Neural progenitor cell (in vitro differentiated cells): ENCODE measurements at places on chromosomes 3 and 15.

DNA sequence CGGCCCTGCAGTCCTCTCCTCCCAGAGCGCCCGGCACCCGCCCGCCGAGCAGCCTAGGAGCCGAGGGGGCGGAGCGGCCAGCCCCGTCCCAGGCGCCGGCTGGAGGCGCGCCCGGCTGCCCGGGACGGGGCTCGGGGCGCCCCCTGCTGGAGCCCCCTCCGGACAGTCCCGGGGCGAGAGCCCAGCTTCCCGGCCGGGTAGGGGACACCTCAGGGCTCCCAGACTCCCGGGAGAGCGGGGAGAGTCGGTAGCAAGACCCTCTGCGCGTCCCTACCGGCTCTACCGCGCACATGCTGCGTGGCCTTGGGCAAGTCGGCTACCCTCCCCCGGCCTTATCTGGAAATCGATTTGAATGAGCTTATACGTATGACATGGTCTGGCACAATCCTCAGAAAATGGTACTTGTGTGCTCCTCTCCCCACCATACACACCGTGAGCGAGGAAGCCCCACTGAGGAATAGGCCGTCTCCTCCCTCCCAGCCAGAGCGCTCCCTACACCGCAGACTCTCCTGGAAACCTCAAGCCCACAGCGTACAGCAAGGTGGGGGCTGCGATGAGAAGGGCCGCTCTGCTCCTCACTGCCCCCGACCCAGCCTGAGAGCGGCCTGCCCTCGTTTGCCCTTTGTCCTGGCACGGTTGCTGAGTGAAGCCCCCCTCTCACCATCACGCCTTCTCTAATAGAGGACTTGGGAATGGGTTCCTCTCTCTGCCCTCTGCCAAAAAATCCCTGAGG lies at the start of gene DAPK2:
DAPK2 (minus strand) TSS at position 65 of the 733 bp plus-strand sequence. CDS start 6,224 bp downstream, outside the sequence.
- no peak within 1 kb of the TSS for H3K27ac ChIP-seq
- H3K4me3 ChIP-seq = peak within 1 kb of the TSS; percentile 70
- H3K4me1 ChIP-seq = peaks cover 15% of the 10 kb centered on the region
- H3K27me3 ChIP-seq = peaks cover 39% of the 10 kb centered on the region
- peak; percentile 89 for DNase-seq

DNA sequence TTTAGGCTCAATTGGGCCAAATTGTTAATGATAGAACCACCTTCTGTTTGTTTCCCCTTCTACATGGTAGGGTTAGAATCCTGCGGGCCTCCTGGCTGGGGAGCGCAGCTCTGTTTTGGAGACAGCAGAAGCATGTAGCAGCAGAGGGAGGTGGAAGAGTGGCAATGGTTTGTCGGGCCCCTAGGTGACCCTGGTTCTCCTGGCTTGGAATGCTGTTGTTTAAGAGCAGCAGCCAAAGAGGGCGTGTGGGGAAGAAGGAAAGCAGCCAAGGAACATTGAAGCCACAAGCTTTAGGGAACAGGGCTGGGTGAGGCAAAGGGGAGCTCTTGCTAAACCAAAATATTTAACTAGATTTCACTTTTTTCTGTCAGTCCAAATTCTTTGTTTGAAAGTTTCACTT lies 213.7 kb upstream of the NR2E3 start:
- H3K27me3 ChIP-seq = no peaks in the 10 kb centered on the region
- H3K4me1 ChIP-seq = peaks cover 18% of the 10 kb centered on the region
- DNase-seq = no peak
- H3K4me3 ChIP-seq = no peak overlapping the region

- H3K27me3 ChIP-seq = no peaks in the 10 kb centered on the region
- no peaks in the 10 kb centered on the region for H3K36me3 ChIP-seq
- H3K4me1 ChIP-seq = peaks cover 13% of the 10 kb centered on the region
- no peak overlapping the region for H3K27ac ChIP-seq
Observed at GRCh38 chr15:74390647-74391288, 23.3 kb upstream of the CYP11A1 start.

GRCh38 chr15:44726568-44727484 lies 9.5 kb upstream of the TRIM69 start:
- H3K36me3 ChIP-seq = no peaks in the 10 kb centered on the region
- H3K27me3 ChIP-seq = peaks cover 33% of the 10 kb centered on the region
- H3K27ac ChIP-seq = no peak overlapping the region
- H3K4me1 ChIP-seq = no peaks in the 10 kb centered on the region
- no peak for DNase-seq

DNA sequence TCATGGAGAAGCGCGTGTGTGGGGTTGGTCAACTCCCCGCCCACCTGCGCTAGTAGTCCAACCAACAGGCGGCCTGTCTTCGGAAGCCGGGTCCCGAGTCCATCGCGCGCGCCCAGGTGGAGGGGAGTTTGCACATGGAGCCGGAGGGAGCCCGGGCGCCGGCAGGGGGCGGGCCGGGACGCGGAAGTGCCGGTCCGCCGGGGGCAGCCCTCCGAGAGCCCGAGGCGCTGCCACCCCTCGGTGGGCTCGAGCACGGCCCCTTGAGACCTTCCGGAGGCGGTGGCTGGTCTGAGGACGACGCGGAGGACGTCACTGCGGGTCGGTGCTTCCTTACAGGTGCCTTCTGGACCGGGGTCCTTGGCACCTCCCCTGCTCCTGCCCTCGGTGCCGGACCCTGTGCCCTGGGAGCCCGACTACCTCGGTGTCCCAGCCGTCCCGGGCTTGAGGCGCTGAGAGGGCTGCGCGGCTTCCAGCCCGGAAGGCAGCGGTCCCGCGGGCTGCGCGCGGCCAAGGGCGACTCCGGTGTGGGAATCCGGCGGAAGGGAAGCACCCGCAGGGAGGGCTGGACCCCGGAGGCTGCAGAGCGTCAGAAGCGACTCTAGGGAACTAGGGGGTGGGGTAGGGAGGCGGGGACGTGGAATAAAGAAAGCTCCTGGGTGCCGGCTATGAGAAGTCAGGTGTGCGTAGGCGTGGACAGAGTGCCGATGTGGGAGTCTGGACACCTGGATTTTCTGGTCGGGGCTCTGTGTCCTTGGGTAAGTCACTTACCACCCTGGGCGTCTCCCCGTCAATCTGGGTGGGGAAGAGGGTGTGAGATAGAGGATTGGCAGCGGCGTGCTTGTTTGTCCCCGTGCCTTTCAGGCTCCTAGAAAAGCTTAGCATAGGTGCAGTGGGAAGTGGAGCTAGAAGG lies 212.3 kb downstream of the FGF12 start:
- DNase-seq = peak; percentile 84
- no peaks in the 10 kb centered on the region for H3K36me3 ChIP-seq
- H3K4me1 ChIP-seq = peaks cover 4% of the 10 kb centered on the region
- peaks cover 50% of the 10 kb centered on the region for H3K27me3 ChIP-seq

DNA sequence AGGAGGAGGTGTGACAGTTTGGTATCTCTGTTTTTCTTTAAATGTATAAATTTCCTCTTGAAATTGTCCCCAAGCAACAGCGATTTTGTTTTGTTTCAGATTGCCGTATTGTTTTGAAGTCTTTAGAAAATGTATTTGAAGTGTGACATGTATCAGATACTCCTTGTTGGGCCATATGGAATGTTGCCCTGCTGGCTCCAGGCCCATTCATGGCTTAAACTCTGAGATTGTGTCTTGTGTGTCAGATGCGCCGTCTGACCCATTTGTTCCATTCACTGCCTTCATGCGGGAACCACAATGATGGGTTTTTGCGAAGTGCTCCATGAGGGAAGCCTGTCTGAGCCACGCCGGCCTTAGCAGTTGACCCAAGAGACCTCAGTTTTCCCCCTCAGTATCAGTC lies 75.2 kb upstream of the ADAMTSL3 start:
- no peaks in the 10 kb centered on the region for H3K27me3 ChIP-seq
- no peak overlapping the region for H3K4me3 ChIP-seq
- H3K4me1 ChIP-seq = peaks cover 3% of the 10 kb centered on the region
- H3K27ac ChIP-seq = no peak overlapping the region

GRCh38 chr15:63495780-63496488 lies 8.5 kb upstream of the USP3 start:
- DNase-seq = no peak
- H3K27ac ChIP-seq = no peak overlapping the region
- no peaks in the 10 kb centered on the region for H3K36me3 ChIP-seq
- H3K4me1 ChIP-seq = peaks cover 16% of the 10 kb centered on the region
- peaks cover 76% of the 10 kb centered on the region for H3K27me3 ChIP-seq

DNA sequence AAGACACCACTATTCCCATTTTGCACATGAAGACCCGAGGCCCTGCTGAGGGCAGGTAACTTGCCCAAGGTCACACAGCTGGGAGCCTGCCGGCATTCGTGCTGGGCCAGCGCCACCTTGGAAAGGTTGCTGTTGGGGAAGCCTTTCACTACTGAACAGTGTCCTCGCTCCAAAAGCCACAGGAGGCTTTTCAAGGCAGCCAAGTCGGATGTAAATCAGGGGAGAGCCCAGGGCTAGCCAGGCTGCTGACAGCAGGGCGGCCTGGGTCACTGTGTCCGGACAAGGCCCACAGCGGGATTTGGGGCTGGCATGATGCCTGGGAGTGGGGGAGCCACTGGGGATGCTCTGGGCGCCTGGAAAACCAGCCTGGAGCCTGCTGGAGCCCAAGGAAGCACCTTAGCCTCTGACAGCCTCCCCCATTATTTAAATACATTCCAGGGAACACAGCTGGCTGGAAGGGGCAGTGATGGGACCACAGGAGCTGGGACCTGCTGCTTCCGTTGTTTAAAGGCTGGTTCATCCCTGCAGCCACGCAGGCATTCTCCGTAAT lies 10.5 kb downstream of the SLC6A6 start:
- DNase-seq = peak; percentile 66
- no peaks in the 10 kb centered on the region for H3K27me3 ChIP-seq
- peak overlapping the region; percentile 11 for H3K4me3 ChIP-seq
- H3K4me1 ChIP-seq = peaks cover 24% of the 10 kb centered on the region
- H3K36me3 ChIP-seq = no peaks in the 10 kb centered on the region
- no peak overlapping the region for H3K27ac ChIP-seq

GRCh38 chr15:43899928-43900327 lies 73.1 kb downstream of the WDR76 start:
- no peak overlapping the region for H3K4me3 ChIP-seq
- H3K4me1 ChIP-seq = no peaks in the 10 kb centered on the region
- H3K27ac ChIP-seq = no peak overlapping the region
- no peaks in the 10 kb centered on the region for H3K36me3 ChIP-seq
- no peaks in the 10 kb centered on the region for H3K27me3 ChIP-seq

DNA sequence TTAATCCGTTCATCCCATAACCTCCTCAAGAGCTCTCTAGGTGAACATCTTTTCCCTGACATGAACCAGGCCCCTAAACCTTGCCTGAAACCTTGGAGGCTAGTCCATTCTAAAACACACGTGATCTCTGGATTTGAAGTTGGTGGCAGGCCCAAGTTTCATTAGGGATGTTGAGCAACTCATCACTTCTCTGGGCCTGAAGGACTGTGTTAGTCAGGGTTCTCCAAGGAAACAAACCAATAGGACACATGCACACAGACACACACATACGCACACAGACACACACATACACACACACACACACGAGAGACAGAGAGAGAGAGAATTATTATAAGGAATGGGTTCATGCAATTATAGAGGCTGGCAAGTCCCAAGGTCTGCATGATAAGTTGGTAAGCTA lies 31.9 kb downstream of the ACAN start:
- H3K4me1 ChIP-seq = no peaks in the 10 kb centered on the region
- no peak overlapping the region for H3K4me3 ChIP-seq
- no peak for DNase-seq
- no peaks in the 10 kb centered on the region for H3K36me3 ChIP-seq
- H3K27ac ChIP-seq = no peak overlapping the region

DNA sequence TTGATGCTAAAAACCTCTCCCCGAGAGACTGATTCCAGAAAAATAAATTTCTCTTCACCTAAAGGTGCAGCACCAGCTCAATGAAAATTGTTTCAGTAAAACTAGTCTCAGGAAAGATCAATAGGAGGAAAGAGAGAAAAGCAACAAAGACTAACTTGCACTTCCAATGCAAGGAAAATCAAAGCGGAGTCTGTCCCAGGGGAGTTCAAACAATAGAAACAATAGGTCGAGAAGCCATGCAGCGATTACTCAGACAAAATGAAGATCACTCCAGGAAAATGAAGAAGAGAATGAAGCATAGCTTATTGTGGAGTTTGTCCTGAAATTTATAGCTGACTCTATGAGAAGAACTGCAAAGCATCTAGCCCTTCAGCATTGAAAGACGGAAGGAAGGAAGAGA lies 105.1 kb upstream of the FRMD4B start:
- no peak overlapping the region for H3K27ac ChIP-seq
- peak; percentile 43 for DNase-seq
- no peaks in the 10 kb centered on the region for H3K27me3 ChIP-seq
- H3K36me3 ChIP-seq = no peaks in the 10 kb centered on the region
- H3K4me1 ChIP-seq = peaks cover 16% of the 10 kb centered on the region
- H3K4me3 ChIP-seq = no peak overlapping the region

DNA sequence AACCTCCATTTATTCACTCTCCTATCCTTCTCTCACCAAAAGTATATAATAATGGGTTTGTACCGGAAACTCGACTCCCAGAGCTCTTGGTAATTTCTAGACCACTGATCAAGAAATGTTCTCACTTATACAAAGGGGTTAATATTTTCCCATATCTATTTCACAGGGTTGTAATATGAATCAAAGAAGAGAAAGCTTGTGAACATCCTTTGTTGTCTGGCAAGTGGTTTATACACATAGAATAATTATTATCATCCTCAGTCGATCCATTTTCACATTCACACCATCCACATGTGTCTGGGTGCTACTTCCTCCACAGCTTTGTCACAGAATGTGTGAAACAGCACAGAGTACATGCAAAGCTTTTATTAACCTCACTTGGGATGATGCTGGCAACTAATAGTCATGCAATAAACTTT lies 29.9 kb upstream of the STT3B start:
- no peaks in the 10 kb centered on the region for H3K27me3 ChIP-seq
- H3K27ac ChIP-seq = no peak overlapping the region
- H3K4me3 ChIP-seq = no peak overlapping the region
- DNase-seq = no peak
- peaks cover 11% of the 10 kb centered on the region for H3K4me1 ChIP-seq

GRCh38 chr15:49456166-49456565 lies 33.1 kb downstream of the FGF7 start:
- H3K4me1 ChIP-seq = no peaks in the 10 kb centered on the region
- no peaks in the 10 kb centered on the region for H3K27me3 ChIP-seq
- H3K27ac ChIP-seq = no peak overlapping the region

DNA sequence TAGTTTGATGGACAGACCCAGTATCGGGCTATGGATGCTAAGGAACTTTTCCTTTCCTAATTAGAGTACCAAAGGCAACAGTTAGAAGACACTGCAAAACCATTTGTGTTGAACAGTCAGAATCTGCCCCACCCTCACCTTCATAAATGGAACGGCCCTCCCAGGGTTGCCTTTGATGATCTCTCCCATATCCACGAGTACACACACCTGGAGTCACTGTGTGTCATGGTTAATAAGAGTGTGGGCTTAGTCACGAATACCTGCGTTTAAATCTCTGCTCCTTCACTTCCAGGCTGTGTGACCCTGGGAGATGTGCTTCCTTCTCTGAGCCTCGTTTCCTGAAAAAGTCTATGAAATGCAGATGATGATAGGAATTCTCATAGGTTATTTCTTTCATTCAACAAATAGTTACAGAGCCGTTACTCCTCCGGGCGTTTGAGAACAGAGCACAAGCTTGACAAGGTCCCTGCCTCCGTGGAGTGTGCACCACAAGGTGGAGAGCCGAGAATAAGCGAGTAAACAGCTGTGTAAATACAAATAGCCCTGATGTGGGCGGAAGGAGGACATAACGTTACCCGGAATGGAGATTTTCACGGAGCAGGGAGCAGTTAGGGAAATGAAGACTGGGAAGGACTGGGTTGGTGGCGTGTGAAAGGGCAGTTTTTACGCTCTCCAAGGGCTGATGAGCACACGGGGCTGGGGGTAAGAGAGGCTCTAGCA lies 6.7 kb downstream of the SLC51A start:
- H3K4me1 ChIP-seq = peaks cover 8% of the 10 kb centered on the region
- H3K27ac ChIP-seq = no peak overlapping the region
- no peaks in the 10 kb centered on the region for H3K36me3 ChIP-seq
- no peak for DNase-seq

GRCh38 chr3:196528639-196529233 lies 13.6 kb upstream of the SMCO1 start:
- H3K27me3 ChIP-seq = peaks cover 26% of the 10 kb centered on the region
- H3K4me1 ChIP-seq = no peaks in the 10 kb centered on the region
- H3K36me3 ChIP-seq = no peaks in the 10 kb centered on the region
- peak; percentile 88 for DNase-seq
- H3K27ac ChIP-seq = no peak overlapping the region
